Activated naive CD4-positive, alpha-beta T cell (primary cell): ENCODE measurements at places on chromosomes 6 and 20.

- no peak for DNase-seq
Observed at GRCh38 chr6:15090145-15090579, 155.7 kb upstream of the JARID2 start.

GRCh38 chr6:23106951-23107350, 537.6 kb downstream of the HDGFL1 start:
- no peak for DNase-seq

GRCh38 chr6:10518557-10519407, 2.4 kb upstream of the GCNT2 start:
- no peak for DNase-seq

DNA sequence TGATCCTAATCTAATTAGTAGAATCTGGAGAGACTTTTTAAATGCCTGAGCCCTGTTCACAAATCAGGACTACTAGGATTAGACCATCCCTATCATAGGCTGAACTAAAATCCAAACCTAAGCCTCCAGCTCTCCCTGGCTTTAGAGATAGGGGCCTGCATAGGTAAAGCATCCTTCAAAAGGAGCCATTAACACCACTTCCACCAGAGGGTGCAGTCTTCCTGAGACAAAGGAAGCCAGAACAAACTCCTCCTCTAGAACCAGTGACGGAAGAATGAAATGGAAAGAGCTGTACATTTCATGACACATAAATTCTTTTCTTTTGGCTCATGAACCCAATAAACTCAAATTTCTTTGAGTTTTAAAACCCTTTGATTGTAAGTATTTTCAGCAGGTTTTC, 291.2 kb upstream of the ADGRB3 start:
- no peak for DNase-seq

DNA sequence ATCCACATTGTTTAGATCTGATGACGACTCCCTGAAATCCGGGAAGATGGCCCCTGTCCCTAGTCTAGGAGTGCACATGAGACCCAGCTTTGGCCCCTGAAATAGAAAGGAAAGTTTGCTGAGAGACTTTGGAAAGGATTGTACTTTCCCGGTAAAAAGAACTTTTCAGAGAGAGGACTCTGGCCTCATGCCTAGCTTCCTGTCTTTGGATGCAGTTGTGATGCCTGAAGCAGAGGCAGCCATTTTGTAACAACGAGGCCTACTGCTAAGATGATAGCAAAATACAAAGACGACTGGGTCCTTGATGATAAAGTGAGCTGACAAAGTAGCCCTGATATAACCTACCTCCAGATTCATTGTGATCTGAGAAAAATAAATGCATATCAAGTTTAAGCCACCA, 6.9 kb downstream of the CPNE5 start:
- no peak for DNase-seq

GRCh38 chr6:154995254-154996015, at the start of gene TIAM2:
Gene TIAM2 (plus strand): TSS chr6:154995315. CDS start chr6:155129224, 133,909 bp downstream.
- no peak for DNase-seq

GRCh38 chr6:85660181-85660611, 17.5 kb upstream of the SYNCRIP start:
- no peak for DNase-seq

DNA sequence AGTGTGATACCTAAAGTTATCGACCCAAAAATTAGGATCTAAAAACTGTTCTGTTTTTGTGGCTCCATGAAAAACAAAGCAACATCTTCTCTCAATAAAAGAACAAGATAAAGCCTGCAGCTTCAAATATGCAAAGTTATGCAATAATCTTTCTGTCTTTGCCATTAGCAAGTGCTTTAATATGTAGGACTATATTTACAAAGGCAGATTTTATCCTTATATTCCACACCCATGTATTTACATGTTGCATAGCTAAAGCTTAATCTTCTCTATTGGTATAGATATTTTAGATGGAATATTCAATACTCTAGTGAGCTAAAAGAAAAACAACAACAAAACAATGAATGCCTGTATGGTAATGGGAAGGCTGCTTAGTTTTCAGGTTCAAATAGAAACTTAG, 628.2 kb downstream of the PHF3 start:
- DNase-seq = no peak

DNA sequence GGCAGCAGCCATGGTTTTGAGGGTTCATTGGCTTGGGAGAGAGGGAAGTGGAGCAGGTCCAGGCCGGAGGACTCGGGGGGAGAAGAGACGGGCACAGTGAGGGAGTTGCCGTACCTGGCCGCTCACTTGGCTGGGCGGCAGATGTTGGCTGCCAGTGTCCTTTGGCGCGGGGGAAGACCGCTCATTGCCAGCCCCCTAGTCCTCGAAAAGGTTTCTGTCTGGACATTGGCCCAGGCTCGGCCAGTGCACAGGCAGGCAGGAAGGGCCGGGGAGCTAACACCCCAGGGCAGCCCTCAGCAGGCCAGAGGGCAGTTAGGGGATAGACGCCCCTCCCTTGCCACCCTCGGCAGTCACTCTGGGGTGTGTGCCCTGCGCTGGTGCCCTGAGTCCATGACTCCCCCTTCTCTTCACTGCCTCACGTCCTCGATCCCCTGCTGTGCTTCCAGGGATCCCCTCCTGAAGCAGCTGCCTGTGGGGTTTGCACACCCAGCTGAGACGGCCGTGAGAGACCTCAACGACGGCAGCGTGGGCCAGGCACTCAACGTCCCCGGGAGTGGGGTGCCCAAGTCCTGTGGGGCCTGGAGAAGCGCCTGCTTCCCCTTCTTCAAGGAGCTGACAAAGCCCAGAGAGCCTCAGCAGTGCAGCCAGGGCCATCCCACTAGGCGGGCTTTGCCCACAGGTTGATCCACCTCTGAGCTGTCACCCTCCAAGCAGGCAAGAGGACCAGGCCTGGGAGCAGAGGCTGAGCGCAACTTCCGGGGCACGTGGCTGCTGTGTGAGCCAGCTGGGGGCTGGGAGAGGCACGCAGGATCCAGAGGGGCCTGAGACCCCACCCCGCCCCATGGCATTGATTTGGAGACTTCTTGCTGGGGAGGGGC, 20.4 kb downstream of the RBM38 start:
- DNase-seq = no peak

DNA sequence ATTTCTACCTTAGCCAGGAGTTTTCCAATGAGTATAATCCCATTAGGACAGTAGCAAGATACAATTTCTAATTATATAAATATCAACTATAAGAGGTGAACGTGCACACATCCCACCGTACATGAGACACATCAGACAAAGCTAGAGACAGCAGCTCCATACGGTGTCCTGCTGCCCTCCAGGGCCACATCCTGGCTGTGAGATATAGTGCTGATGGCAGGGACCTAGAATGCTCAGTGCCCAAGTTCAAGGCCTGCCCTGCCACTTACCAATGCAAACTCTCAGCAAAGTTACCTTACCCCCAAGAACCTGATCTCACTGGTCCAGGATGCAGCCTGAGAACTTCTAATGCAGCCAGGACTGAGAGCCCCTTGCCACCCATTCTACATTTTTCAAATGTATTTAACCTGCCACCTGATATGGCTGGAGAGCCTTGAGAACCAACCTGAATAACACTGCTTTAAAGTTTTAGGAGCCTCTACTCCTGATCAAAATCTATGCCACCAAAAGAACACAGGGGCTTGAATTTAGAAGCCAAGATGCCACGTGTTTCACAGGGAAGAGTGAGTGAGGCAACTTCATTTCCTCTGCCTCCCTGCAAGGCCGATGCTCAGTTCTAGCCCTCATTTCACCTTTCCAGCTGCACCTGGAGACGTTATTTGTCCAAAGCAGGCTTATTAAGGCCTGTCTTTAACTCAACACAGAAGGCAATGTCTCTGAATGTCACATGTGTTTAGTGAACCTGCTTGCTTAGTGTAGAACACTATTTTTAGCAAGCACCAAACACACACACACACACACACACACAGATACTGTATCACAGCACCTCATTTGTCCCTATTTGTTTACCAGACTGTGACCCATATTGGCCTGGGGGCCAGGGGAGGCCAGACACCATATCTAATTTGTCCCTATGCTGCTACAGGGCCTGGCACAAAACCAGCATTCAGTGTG, 6.1 kb downstream of the NFATC2 start:
- DNase-seq = no peak

DNA sequence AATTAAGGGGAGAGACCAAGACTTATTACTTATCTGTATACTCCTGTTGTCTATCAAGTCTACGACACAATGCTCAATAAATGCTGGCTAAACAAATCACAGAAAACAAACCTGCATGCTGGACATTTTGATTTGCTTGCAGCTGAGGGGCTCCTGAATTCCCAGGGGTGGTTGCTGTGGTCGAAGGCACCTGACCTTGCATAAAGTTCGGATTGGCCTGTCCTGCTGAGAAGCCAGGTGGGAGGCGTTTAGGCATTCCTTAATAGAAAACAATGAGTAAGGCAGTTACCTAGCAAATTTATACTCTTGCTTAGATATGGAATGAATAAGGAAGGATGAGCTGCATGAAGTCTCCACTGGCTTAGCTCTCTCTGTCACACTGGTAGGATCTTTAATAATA, 50.5 kb downstream of the TP53INP2 start:
- no peak for DNase-seq

- no peak for DNase-seq
Observed at GRCh38 chr20:17530153-17530552, 1.0 kb downstream of the BFSP1 start.

GRCh38 chr6:99761711-99762110, 155.1 kb downstream of the PRDM13 start:
- no peak for DNase-seq

- no peak for DNase-seq
Observed at GRCh38 chr6:46254331-46254730, 83.6 kb upstream of the ENPP5 start.

DNA sequence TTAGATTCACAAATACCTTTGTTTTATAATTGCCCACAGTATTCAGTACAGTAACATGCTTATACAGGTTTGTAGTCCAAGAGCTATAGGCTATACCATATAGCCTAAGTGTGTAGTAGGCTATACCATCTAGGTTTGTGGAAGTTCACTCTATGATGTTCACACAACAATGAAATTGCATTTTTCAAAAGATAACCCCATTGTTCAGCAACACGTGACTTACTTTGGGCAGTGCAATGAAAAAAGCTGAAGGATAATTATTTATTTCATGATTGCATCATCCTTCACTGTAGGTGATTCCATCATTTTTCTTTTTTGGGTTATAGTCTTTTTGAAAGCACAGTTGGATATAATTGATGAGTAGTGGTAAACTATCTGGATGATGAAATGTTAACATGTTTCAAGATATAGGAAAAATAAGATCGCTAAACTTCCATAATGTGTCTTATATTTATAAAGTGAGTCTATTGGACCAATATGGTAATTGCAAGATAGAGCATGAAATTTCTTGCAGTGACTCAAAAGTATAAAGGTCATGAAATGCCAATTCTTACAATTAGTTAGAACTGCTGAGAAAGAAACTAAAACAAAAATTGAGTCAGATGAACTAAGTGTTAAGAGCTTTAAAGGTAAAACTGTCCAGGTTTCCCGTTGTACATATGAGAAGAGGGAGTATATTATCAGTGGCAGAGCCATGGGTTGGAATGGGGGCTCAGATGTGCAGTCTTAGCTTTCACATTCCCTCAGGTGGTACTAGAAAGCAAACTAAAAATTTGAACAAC, 164.4 kb downstream of the ZFAND3 start:
- DNase-seq = no peak

DNA sequence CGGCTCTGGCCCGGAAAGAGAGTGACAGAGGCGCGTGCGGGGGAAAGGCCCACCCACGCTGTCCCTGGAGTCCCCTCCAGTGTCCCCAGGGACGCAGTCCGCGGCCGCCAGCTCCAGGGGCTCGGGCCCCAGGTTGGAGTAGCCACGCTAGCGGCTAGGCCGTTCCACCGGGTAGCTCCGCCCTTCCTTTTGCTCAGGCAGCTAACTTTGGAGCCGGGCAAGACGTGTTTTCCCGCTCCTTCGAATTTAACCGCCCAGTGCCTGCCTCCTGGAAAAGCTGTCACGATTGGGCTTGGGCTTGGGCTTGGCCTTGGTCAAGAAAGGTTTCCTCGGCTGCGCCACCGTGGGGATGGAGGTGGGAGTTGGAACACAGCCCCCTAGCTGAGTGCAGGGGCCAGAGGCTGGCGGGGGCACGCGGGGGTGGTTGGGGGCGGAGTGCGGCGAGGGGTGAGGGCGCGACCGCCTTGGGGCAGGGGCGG, 4.7 kb downstream of the LINC00237 start:
- no peak for DNase-seq

DNA sequence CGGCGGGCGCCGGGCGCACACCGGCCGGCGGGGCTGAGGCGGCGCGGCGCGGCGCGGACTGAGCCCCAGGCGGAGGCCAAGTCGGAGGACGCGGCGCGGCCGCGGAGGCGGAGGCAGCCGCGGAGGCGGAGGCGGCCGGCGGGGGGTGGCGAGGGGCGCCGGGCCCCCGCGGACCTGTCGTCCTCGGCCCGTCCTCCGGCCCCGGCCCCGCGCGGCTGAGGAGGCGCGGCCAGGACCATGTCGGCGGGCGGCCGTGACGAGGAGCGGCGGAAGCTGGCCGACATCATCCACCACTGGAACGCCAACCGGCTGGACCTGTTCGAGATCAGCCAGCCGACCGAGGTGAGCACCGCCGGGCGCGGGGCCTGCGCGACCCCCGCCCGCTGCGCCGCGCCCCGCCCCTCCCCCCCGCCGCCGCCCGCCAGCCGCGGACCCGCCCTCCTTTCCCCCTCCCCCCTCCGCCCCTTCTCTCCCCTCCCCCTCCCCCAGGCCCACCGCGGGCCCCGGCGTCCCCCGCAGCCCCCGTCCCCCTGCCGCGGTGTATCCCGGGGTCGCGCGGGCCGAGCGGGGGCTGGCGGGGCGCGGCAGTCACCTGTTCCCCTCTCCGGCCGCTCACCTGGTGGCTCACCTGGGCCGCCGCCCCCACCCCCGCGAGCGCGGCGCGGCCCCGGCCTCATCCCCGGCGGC, at the start of gene AFDN:
AFDN (plus strand) TSS at position 16 of the 687 bp plus-strand sequence; CDS start at position 238, 222 bp downstream.
- DNase-seq = no peak

DNA sequence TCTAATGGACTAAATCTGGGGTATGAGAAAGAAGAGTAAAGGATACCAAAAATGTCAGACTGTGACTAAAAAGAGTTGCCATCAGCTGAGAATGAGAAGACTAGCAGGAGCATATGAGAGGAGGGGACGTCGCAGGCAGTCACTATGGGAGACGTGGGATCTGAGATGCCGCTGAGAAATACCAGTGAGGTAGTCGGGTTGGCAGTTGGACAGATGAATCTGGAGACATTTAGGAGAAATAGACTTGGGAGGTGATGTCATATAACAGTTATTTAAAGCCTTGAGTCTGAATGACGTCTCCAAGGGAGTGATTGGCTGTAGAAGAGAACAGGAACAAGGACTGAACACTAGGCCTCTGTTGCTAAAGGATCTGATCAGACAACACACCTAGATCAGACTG, 51.5 kb upstream of the TRIM26 start:
- no peak for DNase-seq

DNA sequence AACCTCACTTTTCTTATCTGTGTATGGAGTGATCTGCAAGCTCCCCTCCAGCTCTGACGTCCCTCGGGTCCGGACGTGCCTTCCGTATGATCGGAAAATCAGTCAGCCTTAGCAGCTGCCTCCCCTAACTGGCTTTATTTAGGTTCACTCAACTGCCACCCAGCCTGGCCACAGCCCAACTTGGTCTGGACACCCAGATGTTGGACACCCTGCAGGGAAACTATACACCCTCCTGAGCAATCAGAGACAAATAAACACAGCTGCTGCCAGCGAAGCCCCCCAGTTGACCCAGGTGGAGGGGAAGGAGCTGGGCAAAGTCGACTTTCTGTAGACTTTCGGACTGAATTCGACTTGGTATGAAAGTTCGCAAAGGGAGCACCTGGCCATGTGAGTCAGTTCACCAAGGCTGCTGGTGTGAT, 28.9 kb downstream of the TBC1D7 start:
- DNase-seq = no peak

- no peak for DNase-seq
Observed at GRCh38 chr6:29625337-29625930, 7.5 kb downstream of the GABBR1 start.

GRCh38 chr6:139378882-139379341, 4.5 kb upstream of the CITED2 start:
- no peak for DNase-seq
